ENCODE measurements at places on chromosomes 13 and 19.

- no peak for DNase-seq
Observed at GRCh38 chr13:21723807-21724505, 53.1 kb downstream of the FGF9 start.

DNA sequence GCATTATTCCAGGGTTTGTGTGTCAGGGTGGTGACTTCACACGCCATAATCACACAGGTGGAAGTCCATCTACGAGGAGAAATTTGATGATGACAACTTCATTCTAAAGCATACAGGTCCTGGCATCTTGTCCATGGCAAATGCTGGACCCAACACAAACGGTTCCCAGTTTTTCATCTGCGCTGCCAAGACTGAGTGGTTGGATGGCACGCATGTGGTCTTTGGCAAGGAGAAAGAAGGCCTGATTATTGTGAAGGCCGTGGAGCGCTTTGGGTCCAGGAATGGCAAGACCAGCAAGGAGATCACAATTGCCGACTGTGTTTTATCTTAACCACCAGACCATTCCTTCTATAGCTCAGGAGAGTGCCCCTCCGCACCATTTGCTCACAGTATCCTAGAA lies 18.2 kb upstream of the SLC25A30 start:
- DNase-seq = no peak

- no peak for DNase-seq
Observed at GRCh38 chr19:52741951-52742485, 7.2 kb upstream of the ZNF611 start.

DNA sequence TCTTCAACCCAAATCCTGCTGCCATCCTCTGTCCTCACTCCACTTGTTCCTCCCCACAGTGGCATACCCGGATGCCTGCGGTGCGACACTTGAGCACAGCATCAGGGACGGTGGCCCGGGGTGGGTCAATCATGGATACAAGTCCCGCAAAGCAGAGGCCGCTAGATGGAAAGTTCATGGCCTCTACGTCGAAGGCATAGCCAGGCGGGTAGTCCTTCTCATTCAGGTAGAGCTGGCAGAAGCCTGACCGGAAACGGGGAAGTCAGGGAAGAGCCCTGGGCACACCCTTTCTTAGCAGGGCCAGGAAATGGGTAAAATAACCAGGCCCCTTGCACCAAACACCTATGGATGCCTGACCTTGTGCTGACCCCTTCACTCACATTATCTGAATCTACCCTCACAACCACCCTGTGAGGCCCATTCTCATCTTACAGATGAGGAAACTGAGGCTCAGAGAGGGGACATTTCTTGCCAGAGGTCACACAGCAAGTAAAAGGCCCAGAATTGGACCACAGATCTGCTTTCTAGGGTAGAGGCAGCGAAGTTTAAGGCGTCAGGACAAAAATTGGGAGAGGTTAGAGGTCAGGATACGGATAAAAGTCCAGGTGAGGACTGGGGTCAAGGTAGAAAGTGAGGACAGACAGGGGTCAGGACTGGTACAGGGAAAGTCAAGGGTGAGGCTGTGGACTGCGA lies 6.5 kb downstream of the ATP4A start:
- DNase-seq = no peak

- peak; percentile 61 for DNase-seq
Observed at GRCh38 chr13:40031031-40031430, 375.6 kb downstream of the COG6 start.

GRCh38 chr13:50197705-50198104 lies 182.5 kb downstream of the KCNRG start:
- DNase-seq = peak; percentile 10

GRCh38 chr13:34967851-34968562 lies 25.9 kb downstream of the NBEA start:
- no peak for DNase-seq

DNA sequence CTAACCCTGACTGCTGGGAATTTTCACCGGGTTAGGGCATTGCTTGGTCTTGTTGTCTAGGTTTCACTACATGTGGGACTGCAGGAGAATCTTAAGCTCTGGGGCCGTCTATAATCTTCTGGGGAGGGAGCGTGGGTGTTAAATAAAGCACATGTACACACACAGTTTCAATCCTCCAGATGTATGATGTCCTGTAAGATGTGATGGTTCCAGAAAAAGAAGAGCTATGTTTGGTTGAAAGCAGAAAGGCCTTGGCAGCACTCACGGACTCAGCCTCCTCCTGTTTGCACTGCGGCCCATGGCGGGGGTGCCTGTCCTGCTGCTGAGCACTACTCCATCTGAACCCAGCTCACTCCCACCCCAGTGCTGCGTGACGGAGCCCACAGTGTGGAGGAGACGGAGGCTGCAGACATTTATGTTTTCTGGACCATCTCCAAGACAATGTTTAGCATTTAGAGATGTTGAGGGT lies 343.5 kb downstream of the TEX29 start:
- DNase-seq = no peak

DNA sequence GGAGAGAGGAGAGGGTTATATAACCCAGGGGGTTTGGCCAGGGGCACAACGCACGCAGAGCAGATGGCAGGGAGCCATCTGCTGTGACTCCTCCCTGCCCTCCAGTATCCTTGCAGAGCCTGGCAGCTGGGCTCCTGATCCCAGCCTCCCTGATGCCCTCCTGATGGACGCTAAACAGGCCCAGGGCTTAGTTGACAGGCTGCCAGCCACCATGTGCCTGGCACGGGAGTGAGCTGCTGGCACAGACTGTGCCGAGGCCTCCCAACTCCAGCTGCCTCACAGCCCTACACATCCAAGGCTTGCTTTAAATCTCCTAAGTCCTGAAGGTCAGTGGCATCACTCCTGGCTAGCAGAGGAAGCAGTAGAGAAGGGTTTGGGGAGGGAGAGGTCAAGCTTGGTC lies 16.7 kb downstream of the SYDE1 start:
- peak; percentile 40 for DNase-seq

DNA sequence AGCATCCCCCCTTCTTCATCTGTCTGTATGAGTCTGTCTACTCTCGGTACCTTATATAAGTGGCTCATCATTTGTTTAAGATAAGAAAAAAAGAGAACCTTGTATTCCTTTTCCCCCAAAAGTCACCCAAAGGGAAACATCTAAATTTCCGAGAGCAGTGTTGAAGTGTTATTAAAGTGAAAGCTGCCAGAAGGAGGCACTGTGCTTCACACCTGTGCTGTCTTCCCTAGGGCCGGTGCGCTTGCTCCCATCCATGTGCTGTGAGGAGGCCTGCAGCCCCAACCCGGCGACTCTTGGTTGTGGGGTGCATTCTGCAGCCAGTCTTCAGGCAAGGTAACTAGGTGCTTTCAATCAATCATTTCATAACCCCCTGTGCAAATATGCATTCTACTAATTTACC lies 97.5 kb downstream of the TNFRSF19 start:
- no peak for DNase-seq

DNA sequence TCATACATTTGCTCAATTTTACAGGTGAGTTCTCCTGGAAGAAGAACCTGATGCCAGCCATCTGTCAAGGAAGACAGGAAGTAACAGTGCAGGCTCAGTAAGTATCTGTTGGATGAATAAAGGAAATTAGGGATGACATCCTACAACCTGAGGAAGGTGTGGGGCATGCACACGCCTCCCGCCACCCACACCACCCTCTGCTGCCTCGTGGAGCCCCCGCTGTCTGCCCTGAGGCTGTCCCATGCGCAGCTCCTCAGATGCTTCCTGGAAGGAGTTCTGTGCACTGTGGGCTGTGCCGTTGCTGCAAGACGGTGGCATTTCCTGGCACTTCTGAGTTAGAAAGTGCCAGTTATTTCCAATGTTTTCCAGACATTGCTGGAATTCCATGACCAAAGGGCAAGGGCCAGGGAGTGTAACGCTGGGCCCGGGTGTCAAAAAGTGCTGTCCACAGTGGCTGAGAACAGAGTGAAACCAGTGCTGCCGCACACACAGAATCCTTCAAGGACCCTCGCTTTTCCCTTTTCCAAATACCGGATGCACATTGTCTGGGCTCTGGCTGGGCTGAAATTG lies 4.2 kb upstream of the TEX29 start:
- no peak for DNase-seq

DNA sequence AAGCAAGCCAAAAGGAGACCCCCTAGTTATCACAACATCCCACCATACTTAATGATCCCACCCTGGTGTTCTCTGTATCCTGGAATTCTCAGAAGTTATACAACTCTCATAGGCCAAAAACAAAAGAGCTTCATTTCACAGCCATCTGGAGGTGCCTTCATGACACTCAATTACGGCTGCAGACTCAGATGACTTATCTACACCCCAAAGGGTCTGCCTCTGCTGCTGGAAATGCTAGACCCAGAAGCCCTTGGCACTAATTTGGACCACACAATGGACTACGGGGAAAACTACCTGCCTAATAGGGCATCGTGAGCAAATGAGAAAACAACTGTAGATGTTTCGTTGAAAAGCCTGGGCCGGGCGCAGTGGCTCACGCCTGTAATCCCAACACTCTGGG lies 40.2 kb downstream of the BRD4 start:
- no peak for DNase-seq

DNA sequence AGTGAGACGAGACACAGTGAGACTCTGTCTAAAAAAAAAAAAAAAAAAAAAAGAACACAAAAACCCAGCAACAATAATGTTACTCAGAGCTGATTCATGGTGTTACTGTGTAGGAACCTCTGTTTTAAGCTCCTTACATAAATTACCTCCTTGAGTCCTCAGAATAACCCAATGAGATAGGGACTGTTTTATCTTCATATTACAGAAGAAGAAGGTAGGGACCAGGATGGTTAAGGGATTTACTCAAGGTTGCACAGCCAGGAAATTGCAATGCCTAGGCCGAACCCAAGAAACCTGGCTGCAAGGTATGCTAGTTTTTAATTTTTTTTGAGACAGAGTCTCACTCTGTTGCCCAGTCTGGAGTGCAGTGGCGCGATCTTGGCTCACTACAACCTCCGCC lies 1.5 kb upstream of the DAND5 start:
- peak; percentile 76 for DNase-seq

DNA sequence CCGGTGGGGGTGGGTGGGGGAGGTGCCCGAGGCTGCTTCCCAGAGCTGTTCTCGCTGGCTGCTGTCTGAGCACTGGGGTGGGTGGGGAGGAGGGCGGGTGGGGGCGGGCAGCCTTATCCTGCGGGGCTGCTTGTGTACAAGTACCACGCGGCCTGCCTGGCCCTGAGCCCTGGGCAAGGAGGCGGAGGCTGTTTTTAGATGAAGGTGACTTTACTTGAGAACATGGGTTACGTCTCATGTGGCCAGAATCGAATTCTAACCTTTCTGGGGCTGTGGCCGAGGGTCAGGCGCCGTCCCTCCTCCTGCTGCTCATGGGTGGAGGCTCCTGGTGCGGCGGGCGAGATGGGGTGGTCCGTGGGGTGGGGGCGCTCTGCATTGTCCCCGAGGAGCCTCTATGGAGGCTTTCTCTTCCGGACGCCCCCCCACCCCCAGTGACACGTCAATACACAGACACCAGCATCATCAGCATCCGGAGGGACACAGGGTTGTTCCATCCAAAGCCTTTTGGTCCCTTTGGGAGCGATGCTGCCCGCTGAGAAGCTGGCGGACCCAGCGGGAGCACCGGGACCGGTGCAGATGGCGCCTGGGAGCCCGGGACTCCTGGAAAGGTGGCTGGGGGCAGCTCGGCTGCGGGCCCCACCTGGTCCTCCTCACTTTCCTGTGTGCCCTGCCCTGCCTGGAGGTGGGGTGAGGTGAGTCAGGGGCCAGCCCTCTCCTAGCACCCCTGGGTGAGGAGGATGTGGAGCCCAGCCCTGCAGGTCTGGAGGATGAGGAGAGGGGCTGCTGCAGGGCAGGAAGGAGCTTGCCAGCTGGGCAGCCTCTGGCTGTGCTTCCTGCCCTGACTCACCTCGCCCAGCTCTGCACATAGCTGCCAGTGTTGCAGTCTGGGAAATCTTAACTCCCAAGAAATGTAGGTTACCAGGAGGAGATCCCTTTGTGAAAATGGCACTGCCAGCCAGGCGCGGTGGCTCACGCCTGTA lies 3.4 kb downstream of the BSG start:
- DNase-seq = peak; percentile 88

- DNase-seq = peak; percentile 32
Observed at GRCh38 chr13:101919541-101920181, 467.2 kb downstream of the ITGBL1 start.

DNA sequence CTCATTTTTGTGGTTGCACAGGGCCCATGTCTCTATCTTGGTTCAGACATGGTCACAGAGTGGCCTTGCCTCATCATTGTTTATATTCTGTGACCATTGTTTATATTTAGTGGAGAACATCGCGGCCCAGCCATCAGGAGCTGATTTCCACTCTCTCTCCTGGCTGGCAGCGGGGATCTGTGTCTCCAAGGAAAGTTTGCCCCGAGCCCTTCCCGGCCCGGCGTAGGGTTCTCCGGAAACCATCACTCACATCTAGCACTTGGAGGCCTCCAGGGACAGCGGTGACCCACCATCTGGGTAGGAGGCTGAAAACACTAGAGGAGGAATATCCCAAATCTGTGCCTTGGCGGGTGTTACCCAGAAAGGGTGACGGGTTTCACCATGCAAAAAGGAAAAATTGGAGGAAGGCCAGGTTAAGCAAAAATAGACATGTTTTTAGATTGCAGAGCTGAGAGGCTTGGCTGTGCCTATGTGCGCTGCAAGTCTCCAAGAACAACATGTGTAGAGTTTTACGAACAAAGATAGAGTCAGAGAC lies 726 bp upstream of the ZNF358 start:
- DNase-seq = no peak

DNA sequence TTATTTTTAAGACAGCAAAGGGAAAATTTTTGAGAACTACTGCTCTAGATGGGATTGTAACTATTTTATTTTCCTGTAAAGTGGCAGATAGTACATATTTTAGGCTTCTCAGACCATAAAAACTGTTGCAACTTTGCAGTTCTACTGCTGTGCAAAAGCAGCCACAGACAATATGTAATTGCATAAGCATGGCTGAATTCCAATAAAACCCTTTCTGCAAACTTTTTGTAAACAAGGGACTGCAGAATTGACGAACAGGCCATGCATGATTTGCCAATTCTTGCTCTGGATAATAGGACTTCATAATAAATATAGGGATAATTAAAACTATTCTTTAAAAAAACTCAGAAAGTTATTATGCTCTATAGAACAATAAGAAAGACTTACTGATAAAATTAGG lies 149.1 kb downstream of the SLITRK5 start:
- no peak for DNase-seq
